ENCODE measurements at places on chromosomes 5 and 9.

GRCh38 chr9:83238871-83239640 is 176.1 kb upstream of the RASEF start:
- no peak overlapping the region for H3K4me3 ChIP-seq
- no peaks in the 10 kb centered on the region for H3K4me1 ChIP-seq
- H3K27me3 ChIP-seq: no peaks in the 10 kb centered on the region
- H3K27ac ChIP-seq: no peak overlapping the region
- DNase-seq: no peak

- H3K27ac ChIP-seq: peak overlapping the region; percentile 41
- no peaks in the 10 kb centered on the region for H3K36me3 ChIP-seq
- peaks cover 11% of the 10 kb centered on the region for H3K4me1 ChIP-seq
- DNase-seq: peak; percentile 10
- H3K27me3 ChIP-seq: no peaks in the 10 kb centered on the region
Observed at GRCh38 chr9:19161257-19162025, 34.1 kb upstream of the PLIN2 start.

DNA sequence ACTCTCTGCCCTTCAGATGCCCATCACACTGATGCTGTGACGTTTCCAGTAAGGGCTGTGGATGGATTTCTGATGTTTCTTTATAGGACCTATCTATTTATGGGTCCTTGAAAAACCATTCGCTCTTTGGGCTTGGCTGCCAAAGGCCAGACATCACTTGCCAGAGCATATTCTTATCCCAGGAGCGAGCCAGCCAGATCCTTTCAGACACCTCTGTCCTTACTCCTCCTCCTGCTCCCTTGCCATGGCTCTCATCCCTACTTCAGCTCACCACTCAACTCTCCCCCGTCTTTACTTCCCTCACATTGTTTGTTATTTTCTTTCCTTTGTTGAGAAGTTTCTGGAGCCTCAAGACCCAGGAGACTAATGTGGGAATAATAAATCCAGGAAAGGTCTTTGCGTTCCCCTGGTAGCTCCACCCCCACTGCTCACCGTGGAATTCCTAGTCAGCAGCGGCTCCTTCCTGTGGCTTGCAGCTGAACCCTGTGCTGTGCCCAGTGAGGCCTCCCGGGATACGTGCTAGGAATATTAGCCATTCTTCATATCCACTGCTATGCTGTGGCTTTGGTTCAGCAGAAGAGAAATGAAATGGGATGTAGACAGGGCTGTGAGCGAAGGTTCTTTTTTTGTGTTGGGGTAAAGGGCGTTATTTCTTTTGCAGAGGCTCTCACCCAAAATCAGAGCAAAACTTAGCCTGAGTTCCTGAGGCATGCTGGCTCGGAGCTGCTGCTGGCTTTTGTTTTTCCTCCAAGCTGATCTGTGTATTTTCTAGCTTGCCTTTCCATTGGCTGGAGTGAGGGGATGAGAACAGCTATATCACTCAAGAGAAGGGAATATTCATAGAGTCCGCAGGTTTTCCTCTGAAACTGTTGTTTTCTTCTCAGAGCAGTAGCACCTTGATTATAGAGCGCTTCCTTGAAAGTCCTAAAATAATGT is 171.1 kb downstream of the SAXO1 start:
- no peak overlapping the region for H3K27ac ChIP-seq
- no peaks in the 10 kb centered on the region for H3K4me1 ChIP-seq
- no peaks in the 10 kb centered on the region for H3K36me3 ChIP-seq
- no peak for DNase-seq
- no peaks in the 10 kb centered on the region for H3K27me3 ChIP-seq
- H3K4me3 ChIP-seq: no peak overlapping the region

- H3K36me3 ChIP-seq: no peaks in the 10 kb centered on the region
- H3K27me3 ChIP-seq: no peaks in the 10 kb centered on the region
- H3K4me3 ChIP-seq: no peak overlapping the region
- DNase-seq: no peak
- no peak overlapping the region for H3K27ac ChIP-seq
Observed at GRCh38 chr5:61307191-61307590, 24.9 kb upstream of the ZSWIM6 start.

GRCh38 chr9:93121316-93122241 is 12.5 kb downstream of the NINJ1 start:
- no peak for DNase-seq
- no peaks in the 10 kb centered on the region for H3K27me3 ChIP-seq
- H3K36me3 ChIP-seq: peaks cover 25% of the 10 kb centered on the region
- no peak overlapping the region for H3K27ac ChIP-seq

GRCh38 chr5:115686051-115686737 is 60.4 kb upstream of the TMED7 start:
- no peak overlapping the region for H3K27ac ChIP-seq
- no peaks in the 10 kb centered on the region for H3K4me1 ChIP-seq
- no peaks in the 10 kb centered on the region for H3K36me3 ChIP-seq
- H3K27me3 ChIP-seq: no peaks in the 10 kb centered on the region

- H3K4me3 ChIP-seq: no peak overlapping the region
- H3K27ac ChIP-seq: no peak overlapping the region
- H3K27me3 ChIP-seq: no peaks in the 10 kb centered on the region
- no peak for DNase-seq
- no peaks in the 10 kb centered on the region for H3K4me1 ChIP-seq
Observed at GRCh38 chr5:68191083-68191791, 24.3 kb upstream of the PIK3R1 start.

GRCh38 chr5:89707891-89708290 is 701.7 kb downstream of the CETN3 start:
- no peak overlapping the region for H3K27ac ChIP-seq
- no peak overlapping the region for H3K4me3 ChIP-seq
- no peaks in the 10 kb centered on the region for H3K27me3 ChIP-seq
- no peaks in the 10 kb centered on the region for H3K4me1 ChIP-seq
- no peak for DNase-seq
- H3K36me3 ChIP-seq: no peaks in the 10 kb centered on the region

DNA sequence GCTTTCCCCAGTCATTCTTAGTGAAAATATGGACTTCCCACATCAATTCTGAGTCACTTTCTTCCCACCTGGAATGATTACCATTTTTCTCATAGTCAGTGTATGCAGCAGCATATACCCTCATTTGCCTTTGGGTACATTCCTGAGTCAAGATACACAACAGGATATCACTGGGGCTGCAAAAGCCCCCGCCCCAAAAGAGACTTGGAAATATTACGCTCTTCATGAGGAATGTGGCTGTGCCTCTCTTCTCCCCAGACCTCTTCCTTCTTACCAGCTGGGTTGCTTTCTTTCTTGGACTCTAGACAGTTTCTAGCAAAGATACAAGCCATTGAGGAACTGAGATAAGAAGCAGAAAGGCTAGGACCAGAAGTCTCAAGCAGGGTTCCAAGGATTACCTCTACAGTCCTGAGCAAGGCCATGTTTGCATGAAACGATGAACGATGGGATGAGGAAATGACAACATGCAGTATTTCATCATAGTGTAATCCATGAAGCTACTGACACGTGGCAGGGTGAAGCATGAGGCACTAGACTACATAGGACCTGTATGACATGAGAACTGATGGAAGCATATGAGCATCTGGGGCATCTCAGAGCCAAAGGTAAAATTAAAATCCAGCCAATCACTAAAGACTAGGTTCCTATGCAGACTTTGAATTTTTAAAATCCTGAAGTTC is 218.1 kb downstream of the RAB3C start:
- H3K4me3 ChIP-seq: no peak overlapping the region
- no peaks in the 10 kb centered on the region for H3K27me3 ChIP-seq
- H3K36me3 ChIP-seq: no peaks in the 10 kb centered on the region
- no peak overlapping the region for H3K27ac ChIP-seq

- no peak overlapping the region for H3K27ac ChIP-seq
- no peak for DNase-seq
- H3K36me3 ChIP-seq: no peaks in the 10 kb centered on the region
- no peaks in the 10 kb centered on the region for H3K27me3 ChIP-seq
- no peaks in the 10 kb centered on the region for H3K4me1 ChIP-seq
Observed at GRCh38 chr9:106892632-106893031, 29.7 kb downstream of the ZNF462 start.

DNA sequence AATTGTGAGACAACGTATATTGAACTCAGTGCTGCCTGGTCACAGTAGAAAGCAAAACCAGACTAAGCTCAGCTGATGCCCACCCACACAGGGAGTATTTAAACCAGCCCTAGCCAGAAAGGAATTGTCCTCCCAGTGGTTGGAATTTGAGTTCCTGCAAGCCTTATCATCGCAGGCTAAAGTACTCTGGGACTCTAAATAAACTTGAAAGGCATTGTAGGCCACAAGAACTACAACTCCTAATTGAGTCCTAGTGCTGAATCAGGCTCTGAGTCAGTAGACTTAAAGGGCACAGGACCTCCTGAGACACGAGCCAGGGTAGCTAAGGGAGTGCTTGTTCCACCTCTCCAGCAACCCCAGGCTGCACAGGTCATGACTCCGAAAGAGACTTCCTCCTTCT is 171.4 kb downstream of the MCTP1 start:
- H3K36me3 ChIP-seq: no peaks in the 10 kb centered on the region
- H3K27me3 ChIP-seq: no peaks in the 10 kb centered on the region
- no peak overlapping the region for H3K4me3 ChIP-seq
- no peaks in the 10 kb centered on the region for H3K4me1 ChIP-seq

GRCh38 chr9:124239249-124240073 is 18.3 kb upstream of the NEK6 start:
- H3K4me1 ChIP-seq: peaks cover 11% of the 10 kb centered on the region
- no peak overlapping the region for H3K27ac ChIP-seq
- H3K27me3 ChIP-seq: no peaks in the 10 kb centered on the region
- H3K36me3 ChIP-seq: no peaks in the 10 kb centered on the region
- no peak for DNase-seq

- no peak for DNase-seq
- no peaks in the 10 kb centered on the region for H3K36me3 ChIP-seq
- no peak overlapping the region for H3K4me3 ChIP-seq
- no peaks in the 10 kb centered on the region for H3K27me3 ChIP-seq
Observed at GRCh38 chr5:132772291-132773070, 4.6 kb downstream of the SEPTIN8 start.

GRCh38 chr9:133124123-133124906 is 3.3 kb upstream of the RALGDS start:
- peaks cover 63% of the 10 kb centered on the region for H3K4me1 ChIP-seq
- H3K27me3 ChIP-seq: no peaks in the 10 kb centered on the region
- DNase-seq: no peak
- no peak overlapping the region for H3K4me3 ChIP-seq

- no peak overlapping the region for H3K4me3 ChIP-seq
- no peaks in the 10 kb centered on the region for H3K4me1 ChIP-seq
- H3K27me3 ChIP-seq: peaks cover 17% of the 10 kb centered on the region
- no peak for DNase-seq
Observed at GRCh38 chr5:1852324-1852947, 30.3 kb downstream of the IRX4 start.

DNA sequence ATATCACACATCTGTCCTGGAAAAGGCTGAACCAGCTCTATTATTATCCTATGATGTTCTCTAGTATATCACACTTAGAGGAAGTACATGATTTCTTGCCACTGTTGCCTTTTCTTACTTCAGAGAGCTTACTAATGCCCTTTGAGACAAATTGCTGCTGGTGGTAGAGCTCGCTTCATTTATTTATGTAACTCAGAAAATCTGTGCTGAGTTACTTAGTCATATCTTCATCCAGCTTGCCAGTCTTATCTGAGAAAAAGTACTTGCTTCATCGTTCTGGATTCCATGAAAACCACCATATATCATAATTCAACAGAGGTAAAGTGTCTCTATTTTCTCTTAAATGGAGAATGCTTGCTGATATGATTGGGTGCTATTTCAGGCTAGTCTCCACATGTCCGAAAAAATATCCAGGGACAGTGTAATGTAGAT is 26.6 kb downstream of the PTPDC1 start:
- H3K27ac ChIP-seq: no peak overlapping the region
- H3K36me3 ChIP-seq: no peaks in the 10 kb centered on the region
- DNase-seq: no peak

DNA sequence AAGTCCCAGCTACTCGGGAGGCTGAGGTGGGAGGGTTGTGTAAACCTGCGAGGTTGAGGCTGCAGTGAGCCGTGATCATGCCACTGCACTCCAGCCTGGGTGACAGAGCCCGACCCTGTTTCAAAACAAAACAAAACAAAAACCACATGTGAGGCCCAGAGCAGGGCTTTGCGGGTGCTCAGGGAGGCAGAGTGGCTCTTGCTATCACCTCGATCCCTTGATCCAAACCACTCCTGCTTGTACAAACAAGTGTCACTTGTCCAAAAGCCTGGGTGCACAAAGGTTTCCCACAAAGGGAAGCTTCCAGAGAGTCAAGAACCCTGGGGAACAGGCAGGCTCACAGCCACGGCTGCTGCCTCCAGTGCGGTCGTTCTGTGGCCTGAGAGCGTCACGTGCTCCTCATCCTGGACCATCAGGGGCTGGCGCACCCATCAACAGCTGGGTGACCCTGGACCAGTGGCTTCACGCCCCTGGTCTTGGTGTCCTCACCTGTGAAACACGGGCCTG is 162.7 kb downstream of the C9orf50 start:
- no peak overlapping the region for H3K4me3 ChIP-seq
- peak; percentile 65 for DNase-seq
- H3K27me3 ChIP-seq: no peaks in the 10 kb centered on the region
- peak overlapping the region; percentile 81 for H3K27ac ChIP-seq
- H3K36me3 ChIP-seq: no peaks in the 10 kb centered on the region

- no peak overlapping the region for H3K27ac ChIP-seq
- DNase-seq: no peak
- no peaks in the 10 kb centered on the region for H3K4me1 ChIP-seq
- H3K4me3 ChIP-seq: no peak overlapping the region
Observed at GRCh38 chr9:130368631-130369103, 76.1 kb upstream of the ASS1 start.

GRCh38 chr9:33260372-33260771 is 4.1 kb downstream of the BAG1 start:
- H3K4me1 ChIP-seq: peaks cover 11% of the 10 kb centered on the region
- peaks cover 52% of the 10 kb centered on the region for H3K36me3 ChIP-seq
- H3K27me3 ChIP-seq: no peaks in the 10 kb centered on the region
- no peak overlapping the region for H3K4me3 ChIP-seq
- no peak overlapping the region for H3K27ac ChIP-seq

- no peak for DNase-seq
- peaks cover 67% of the 10 kb centered on the region for H3K36me3 ChIP-seq
- no peaks in the 10 kb centered on the region for H3K4me1 ChIP-seq
Observed at GRCh38 chr5:134609232-134609851, 23.3 kb downstream of the SAR1B start.

DNA sequence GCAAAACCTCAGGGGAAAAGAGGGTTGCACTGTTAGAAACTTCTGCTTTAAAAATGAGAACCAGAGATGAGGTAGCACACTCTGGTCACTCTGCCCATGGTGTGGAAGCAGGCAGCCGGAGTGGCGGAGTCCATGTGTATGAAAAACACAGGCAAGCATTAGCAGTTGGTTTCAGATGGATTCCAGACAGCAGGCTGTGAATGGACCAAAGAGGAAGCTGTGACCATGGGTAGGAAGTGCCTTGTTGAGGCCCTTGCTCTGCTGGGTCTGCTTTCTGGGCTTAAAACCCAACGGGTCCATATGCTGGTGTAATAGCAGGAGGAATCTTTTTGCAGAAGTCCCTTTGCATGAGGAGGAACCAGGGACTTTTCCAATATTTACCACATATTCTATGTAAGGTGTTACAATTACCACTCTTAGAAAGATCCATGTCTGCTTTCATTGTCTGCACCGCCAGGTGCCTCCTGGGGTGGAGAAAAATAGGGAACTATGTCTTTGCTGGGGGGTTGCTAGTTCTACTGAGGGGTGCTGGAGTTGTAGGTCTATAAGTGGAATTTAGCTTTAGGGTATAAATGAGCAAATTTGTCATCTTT is 77.0 kb downstream of the ANKRD55 start:
- no peaks in the 10 kb centered on the region for H3K36me3 ChIP-seq
- peaks cover 26% of the 10 kb centered on the region for H3K4me1 ChIP-seq
- no peak for DNase-seq
- peak overlapping the region; percentile 53 for H3K27ac ChIP-seq
